ENCODE measurements at places on chromosomes 3 and 15.
A peak's percentile ranks its signal among the peaks of the same experiment; 100 is the strongest.

DNA sequence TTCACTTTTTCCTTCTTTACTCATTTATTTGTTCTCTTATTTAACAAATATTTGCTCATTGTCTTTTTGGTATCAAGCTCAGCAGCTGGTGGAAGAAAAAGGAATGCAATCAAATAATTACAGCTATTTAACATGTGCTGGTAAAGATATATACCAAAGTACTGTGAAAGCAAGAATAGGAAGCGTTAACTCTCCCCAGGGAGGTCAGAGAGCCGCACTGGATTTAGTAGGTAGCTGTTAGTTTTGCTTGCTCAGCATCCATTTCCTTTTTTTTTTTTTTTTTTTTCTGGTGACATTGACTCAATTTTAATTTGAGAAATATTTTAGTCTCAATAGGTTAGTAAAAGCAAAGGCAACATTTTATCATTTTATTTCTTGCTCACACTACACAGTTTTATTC is 308.5 kb upstream of the MDFIC2 start:
- no peak for DNase-seq

DNA sequence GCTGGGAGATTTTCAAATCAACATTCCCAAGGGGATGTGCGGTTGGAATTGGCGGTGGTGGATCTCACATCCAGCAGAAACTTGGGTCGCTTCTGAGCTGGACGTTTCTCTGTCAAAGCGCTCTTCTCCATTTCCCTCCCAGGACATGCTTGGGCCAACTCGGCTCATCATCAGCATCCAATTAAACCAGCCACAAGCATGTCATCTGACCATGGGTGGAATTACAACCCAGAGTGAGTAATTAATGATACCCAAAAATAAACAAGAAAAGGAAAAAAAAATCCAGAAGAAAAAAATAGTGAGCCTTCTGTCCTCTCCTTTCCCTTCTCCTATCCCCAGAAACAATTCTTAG is 111.2 kb downstream of the XXYLT1 start:
- DNase-seq, result no peak

GRCh38 chr3:67737906-67738865 is 83.8 kb upstream of the SUCLG2 start:
- no peak for DNase-seq

DNA sequence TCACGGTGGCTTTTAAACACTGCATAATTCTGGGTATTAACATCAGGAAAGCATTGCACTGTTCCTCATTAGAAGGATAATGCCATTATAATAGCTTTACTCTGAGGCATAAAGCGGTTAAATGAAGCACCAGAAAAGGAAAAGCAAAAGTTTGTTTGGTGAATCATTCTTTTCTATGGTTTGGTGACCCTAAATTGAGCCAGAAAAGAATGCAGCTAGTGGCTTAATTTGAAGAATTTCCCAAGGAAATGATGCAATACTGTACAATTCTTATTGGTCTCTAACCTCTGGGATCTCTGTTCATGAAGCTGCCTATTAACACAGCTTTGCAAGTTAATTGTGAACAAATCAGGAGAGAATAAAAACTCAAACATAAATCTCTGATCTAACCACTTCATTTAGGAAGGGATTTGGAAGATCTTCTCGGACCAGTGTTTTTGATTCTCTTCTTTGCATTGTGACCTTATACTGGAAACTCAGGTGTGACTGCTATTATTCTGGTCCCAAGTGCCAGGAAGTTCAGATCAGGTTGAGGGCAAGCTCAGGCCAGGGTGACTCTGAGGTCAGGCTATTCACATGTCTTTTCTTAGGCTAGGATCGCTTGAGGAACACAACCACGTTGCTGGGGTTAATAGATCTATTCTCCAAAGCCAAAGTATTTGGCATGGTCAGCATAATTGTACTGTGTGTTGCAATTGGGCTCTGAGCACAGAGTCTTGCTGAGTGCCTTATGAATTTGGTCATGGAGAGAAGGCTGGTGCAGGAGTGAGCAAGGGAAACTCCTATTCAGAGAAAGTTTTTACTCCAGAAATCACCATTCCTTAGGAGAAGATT is 11.3 kb upstream of the DLG1 start:
- DNase-seq, result no peak

- no peak for DNase-seq
These were observed 115.0 kb downstream of the BDH1 start for GRCh38 chr3:197440717-197441303.

- no peak for DNase-seq
These were observed 325.2 kb downstream of the ZBBX start for GRCh38 chr3:167054926-167055325.

GRCh38 chr3:66481071-66482017 is 19.5 kb downstream of the LRIG1 start:
- DNase-seq, result no peak

DNA sequence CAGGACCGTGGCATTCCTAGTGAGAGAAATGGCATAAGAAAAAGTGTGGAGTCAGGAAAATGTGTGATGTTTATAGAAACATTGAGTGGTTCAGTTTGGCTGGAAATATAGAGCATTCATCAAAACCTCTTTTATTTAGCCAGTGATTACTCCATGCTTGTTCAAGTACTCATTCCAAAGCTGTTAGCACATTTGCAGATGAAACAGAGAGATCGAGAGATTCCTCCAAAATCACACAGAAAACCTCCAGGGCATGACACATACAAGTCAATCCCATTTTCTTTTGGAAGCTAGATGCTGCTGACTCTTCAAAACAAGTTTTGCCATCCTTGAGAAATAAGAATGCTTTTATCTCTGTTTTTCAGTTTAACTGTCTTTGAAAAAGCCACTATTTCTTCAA is 11.5 kb upstream of the MB21D2 start:
- no peak for DNase-seq

GRCh38 chr3:22923711-22924110 is 279.4 kb upstream of the UBE2E2 start:
- no peak for DNase-seq

GRCh38 chr3:197216914-197217313 is 81.5 kb downstream of the DLG1 start:
- no peak for DNase-seq

DNA sequence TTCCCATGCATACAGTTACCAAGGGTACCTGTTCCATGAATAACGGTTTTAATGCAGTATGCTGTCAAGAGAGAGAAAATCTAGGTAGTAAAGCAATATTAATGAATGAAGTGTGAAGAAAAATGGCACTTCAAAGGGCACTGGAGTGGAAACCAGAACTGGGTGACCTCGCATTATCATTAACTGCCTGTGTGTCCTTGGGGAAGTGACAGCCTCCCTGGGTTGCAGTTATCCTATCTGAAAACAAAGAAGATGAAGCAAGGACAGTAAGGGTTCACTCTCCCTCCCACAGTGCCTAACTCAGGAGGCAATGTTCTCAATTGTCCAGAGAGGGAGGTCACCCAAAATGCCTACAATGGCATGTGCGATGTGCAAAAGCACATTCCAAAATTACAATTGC is 15.1 kb downstream of the MTHFS start:
- DNase-seq, result no peak

DNA sequence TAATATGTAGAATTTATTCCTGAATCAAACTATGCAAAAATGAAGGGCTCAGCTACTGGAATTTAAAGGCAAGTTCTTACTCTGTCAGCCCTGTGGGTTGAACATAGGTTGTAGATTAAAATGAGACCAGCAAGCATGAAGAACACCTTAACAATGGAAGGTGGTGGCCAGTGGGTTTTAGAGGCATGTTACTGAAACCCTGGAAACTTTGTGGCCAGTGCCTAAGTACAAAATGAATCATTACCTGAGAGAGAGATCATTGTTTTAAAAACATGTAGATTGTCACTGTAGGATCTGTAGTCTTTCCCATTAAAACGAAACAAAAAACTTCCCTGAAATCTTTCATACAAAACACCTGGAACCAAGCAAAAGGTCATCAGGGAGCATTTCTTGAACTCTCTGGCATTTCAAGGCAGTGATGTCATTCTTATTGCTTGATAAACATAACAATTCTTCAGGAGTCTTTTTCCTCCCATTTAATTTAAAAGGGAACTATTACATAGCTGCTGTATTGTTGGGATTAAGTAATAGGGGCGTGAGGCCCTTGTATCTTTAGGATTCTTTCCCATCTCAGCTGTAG is 51.8 kb downstream of the TMEM108 start:
- no peak for DNase-seq

- DNase-seq, result no peak
These were observed 7.0 kb downstream of the MORF4L1 start for GRCh38 chr15:78879517-78880241.

DNA sequence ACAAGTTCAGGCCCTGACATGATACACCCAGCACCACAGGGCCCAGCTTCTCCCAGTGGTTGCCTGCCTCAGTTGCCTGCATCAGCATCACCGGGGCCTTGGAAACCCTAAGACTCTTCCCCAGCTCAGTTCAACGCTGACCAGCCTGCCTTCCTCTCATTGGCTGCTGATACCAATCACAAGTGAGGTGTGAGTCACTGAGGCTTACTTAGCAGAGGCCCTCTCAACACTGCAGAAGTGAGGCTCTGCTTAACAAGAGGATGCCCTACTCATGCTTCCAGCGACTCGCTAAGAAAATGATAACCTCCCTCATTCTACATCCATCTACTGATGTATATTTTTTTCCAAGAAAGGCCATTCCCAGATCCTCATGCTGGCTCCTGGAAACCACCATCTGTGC is 151.9 kb downstream of the ADAMTS17 start:
- DNase-seq, result no peak

DNA sequence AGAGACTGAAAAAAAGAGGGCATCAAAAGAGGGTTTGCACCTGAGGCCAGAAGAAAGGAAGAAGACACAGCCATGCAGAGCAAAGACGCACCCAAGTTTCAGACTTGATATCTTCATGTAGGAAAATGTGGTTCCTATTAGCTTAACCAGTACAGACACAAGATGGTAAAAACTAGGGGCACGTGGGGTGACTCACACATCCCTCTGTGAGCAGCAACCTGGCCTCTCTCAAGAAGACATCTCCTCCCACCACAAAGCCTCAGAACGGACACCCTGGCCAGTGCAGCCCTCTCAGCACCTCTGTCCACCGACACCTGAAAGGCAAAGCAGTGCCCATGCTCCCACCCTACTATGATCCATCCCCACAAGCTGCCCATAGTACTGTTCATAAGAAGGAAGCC is 33.3 kb downstream of the GLB1 start:
- DNase-seq, result peak; percentile 36

GRCh38 chr15:61169904-61170695 is 59.0 kb downstream of the RORA start:
- no peak for DNase-seq

DNA sequence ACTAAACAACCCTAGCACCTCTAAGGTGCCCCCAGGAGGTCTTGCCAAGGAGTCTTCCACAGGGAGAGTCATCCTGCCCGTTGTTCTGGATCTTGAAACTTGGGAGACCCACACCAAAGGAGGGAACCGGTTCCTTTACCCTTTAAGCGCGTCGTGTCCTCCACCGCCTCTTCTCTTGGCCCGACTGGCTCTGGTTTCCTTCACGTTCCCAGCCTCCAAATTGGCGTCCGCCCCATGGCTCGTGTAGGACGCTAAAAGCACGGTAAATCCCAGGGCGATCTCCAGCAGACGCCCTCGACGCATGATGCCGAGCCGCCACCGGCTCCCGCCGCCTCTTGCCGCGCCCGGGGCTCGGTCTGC is 1.1 kb downstream of the FBN1 start:
- no peak for DNase-seq

- DNase-seq, result no peak
These were observed 11.0 kb downstream of the LYSMD2 start for GRCh38 chr15:51726302-51727073.

GRCh38 chr3:100319951-100320350 is 14.6 kb upstream of the NIT2 start:
- no peak for DNase-seq

DNA sequence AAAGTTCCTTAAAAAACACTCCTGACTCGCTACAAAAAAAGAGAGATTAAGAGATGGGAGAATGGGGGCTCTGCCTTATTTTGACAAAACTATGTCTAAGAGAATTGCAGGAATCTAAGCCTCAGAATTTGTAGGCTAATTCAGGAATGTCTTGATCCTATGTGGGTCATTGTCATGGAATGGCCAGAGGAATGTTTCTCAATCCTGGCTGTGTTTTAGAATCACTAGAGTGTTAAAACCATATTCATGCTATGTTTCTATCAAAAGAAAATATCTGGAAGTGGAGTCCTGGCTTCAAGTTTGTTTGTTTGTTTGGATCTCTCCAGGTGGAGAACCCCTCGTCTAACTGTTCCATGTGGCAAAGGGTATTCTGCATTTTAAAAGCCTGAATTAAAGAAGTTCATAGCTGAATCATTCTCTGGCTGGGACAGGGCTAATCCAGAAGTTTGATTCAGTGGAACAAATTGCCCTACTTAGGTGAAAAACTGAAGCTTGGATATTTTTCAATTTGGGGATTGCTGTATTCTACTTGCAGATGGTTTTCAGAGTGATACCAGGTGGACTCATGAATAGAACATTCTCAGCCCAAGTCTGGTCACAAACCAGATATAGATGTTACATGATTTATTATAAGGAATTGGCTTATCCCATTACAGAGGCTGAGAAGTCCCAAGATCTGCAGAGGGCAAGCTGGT is 28.2 kb downstream of the GJD2 start:
- no peak for DNase-seq

GRCh38 chr15:70420086-70420947 is 322.6 kb upstream of the TLE3 start:
- DNase-seq, result no peak

DNA sequence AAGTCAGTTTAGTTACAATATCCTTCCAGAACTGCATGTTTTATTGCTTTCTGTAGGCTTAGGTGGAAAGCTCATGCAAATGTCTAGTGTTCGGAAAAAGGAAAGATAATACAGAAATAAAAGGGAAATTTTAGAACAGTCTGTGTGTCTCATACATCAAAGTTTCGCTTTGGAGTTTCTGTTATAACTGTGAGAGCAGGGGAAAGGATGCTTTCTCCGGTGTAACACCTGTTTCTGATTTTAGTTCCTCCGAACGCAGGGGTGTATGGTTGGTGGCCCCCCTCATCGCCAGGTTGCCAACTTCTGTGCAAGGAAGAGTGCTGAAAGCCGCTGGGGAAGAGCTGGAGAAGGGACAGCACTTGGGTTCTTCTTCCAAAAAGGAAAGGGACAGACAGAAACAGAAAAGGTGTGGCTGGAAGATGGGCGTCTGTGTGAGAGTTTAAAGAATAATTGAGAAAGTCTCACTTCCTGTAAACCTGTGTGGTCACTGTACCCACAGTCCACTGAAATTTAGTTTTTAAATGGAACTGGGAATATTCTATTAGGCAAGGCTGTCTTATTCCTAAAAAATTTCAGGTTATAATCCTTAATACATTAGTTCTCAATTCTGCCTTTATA is 6.7 kb downstream of the P2RY12 start:
- no peak for DNase-seq

DNA sequence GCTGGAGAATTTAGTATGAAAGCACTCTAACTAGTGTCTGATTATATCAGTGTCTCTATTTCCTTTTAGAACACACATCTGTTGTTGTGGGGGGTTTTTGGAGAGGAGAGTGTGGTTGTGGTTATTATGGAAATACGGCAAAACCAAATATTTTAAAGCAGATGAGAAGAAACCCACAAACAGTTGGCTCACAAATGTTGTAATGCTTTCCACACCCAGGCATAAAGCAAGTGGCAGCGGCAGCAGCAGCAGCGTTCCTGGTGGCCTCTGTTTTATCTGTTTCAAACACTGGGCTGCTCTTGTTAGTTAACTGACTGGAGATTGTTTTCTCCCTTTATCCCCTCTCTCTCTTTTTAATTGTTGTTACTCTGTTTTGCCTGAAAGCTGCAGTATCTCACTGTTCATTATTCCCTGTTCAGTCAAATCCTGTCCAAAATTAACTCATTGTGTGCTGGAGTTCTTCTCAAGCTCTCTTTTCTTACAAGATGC is 1045.5 kb upstream of the NR2F2 start:
- DNase-seq, result no peak

- no peak for DNase-seq
These were observed 474.8 kb upstream of the CNTN4 start for GRCh38 chr3:1623896-1624295.

GRCh38 chr3:188389711-188390342 is 235.9 kb downstream of the LPP start:
- no peak for DNase-seq
